Activated CD4-positive, alpha-beta T cell treated with anti-CD3 and anti-CD28 coated beads, Interleukin-10, Interleukin-2, amounts not matched to agents 100 ng/mL and 50 ng/mL, durations not matched to agents 16 hours and 8 hours (primary cell): ENCODE measurements at places on chromosomes 16 and 17.
A peak's percentile ranks its signal among the peaks of the same experiment; 100 is the strongest.

GRCh38 chr17:4744999-4745969 is 5.6 kb upstream of the CXCL16 start:
- no peak for DNase-seq

GRCh38 chr16:85005285-85006069 is 5.9 kb downstream of the ZDHHC7 start:
- no peak for DNase-seq

GRCh38 chr17:11388054-11388453 is 147.0 kb downstream of the SHISA6 start:
- no peak for DNase-seq

DNA sequence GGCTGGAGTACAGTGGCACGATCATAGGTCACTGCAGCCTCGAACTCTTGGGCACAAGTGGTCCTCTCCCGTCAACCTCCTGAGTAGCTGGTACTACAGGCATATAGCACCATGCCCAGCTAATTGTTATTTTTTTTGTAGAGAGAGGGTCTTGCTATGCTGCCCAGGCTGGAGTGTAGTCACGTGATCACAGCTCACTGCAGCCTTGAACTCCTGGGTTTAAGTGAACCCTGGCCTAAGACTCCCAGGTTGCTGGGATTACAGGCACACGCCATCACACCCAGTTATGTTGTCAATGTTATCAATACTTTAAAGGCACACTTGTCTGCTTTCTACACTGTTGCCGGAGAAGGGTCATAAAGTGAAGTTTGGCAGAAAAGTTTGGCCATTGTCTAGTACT is 22.0 kb upstream of the LASP1NB start:
- DNase-seq, result no peak

- no peak for DNase-seq
Measured at GRCh38 chr16:88686062-88686438, 257 bp downstream of the SNAI3 start.

DNA sequence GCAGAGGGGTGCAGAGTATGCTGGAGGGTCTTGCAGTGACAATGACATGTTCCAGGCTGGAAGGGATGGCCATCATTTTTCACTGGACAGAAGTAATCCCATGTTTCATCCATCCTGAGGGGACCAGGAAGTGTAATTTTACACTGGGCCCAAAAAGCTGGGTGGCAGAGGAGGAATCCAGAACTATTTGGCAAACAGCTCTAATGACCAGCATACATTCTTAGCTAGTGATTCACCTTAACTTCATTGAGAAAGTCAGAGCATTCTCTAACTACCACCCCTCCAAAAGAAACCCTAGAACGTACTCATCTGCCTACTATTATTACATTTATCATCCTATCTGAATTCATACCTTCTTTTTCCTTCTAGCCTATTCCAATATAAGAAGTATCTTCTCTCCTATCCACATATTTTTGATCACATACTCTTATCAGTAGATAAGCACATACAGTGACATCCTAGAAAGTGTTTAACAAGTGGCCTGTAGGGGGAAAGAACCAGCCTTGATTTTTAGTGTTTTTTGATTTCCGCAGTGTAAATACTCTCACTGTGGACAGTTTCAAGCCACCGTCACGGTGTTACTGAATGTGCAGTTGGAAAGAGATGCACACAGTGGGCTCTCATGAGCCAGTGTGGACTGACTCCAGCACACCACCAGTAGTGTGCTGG is 118.1 kb downstream of the FTO start:
- DNase-seq, result no peak

DNA sequence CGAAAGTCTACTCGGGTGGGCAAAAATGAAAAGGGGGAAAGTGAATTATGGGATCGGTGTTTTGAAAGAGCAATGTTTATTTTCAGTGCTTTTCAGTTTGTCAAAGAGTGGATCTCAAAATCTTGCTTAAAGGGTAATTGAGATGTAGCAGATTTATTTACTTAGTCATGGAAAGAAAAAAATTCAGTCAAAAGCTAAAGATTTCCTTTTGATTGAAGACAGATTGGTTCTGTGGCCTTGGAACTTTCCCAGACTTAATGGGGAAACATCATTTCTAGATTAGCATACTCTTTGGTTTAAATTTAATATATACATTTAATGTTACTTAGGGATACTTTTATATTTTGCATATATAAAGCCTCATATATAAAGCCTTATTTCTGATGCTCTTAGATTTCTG is 20.6 kb downstream of the PRKAR1A start:
- no peak for DNase-seq

GRCh38 chr17:81398832-81399411 is 3.7 kb downstream of the BAHCC1 start:
- no peak for DNase-seq

GRCh38 chr17:38428112-38428642 is at the start of gene ARHGAP23:
TSS of gene ARHGAP23 (plus strand) at chr17:38428464. CDS start at chr17:38428486, 22 bp downstream.
- peak; percentile 29 for DNase-seq

DNA sequence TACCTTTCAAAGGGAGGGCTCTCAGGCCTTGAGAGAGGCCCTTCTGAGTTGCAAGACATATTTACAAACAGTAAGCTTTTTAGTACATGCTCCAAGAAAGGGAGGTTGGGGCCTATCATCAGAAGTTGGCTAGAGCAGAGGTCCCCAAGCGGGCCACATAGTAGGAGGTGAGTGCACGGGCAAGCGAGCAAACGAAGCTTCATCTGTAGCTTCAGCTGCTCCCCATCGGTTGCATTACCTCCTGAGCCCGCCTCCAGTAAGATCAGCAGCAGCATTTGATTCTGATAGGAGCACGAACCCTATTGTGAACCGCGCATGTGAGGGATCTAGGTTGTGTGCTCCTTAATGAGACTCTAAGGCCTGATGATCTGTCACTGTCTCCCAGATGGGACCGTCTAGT is 26.2 kb downstream of the PRDM7 start:
- no peak for DNase-seq

- no peak for DNase-seq
Measured at GRCh38 chr17:16928406-16929034, 43.4 kb downstream of the TNFRSF13B start.

DNA sequence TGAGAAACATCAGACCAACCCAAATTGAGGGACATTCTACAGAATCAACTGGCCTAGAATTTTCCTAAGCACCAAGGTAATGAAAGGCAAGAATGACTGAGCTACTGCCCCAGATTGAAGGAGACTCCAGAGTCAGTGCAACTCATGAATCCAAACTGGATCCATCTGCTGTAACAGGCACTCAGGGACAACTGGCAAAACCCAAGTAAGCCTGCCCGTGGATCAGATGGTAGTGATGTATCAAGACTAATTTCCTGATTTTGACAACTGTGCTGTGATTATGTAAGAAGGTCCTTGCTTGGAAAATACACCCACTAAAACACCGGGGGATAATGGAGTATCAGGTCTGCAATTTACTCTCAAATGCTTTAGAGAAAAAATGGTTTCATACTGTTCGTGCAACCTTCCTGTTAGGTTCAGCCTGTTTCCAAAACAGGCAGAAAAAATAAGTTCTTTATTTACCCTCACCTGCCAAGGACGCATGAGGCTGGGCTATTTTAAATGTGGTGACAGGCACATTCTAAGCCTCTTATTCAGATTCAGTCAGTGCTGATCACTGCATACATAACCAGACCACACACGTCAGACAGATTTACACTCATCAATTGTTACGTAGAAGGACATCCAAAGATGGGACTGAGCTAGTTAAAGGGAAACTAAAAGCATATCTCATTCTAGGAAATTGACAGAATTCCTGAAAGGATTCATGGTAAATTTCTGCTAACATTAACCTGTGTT is 7.0 kb downstream of the MBTPS1 start:
- DNase-seq, result no peak

DNA sequence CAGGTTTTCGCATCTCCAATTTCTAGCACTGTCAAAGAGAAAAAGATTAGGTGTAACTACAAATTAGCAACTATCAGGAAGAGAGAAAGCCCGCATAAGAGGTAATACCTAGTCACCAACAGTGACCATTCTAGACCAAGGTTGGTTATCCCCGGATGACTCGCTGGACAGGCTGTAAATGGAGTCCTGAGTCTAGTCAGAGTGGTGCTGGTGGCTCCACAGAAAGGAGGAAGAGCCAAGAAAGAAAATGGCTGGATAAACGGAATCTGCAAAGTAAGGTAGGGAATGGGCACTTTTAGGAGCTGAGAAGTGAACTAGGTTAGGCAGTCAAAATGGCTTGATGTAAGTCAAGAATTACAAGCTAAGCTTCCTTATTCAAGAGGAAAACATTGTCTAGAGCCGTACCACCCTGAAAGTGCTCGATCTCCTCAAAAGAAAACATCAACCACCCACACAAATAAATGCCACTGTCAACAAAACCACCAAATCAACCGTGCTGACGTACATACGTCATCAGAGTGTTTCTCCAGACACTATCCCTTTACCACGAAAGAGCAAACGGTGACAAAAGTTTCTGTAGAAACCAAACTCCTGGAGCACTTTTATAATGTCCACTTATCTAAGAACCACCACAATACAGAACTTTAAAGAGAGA is 2.2 kb downstream of the GSPT1 start:
- DNase-seq, result peak; percentile 45

GRCh38 chr17:82489117-82489516 is 30.4 kb upstream of the FOXK2 start:
- no peak for DNase-seq

DNA sequence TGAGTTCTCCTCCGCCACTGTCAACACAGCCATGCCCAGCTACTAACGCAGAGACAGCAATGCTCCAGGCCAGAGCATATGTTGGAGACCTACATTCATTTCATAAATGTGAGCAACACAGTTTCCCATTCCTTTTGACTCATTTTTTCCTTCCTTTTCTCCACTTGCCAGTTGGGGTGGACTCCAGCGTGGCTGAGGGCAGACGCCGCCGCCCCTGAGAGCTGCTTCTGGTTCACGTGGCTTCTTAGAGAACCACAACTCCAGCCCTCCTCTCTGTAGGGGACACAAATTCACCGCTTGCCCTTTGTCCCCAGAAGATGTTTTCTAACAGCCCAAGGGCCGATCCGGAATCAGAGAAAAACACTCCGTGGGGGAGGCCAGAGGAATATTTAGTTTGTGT is 45.8 kb upstream of the ZCCHC14 start:
- DNase-seq, result no peak

GRCh38 chr17:9123594-9124553 is 102.6 kb downstream of the NTN1 start:
- DNase-seq, result peak; percentile 34

DNA sequence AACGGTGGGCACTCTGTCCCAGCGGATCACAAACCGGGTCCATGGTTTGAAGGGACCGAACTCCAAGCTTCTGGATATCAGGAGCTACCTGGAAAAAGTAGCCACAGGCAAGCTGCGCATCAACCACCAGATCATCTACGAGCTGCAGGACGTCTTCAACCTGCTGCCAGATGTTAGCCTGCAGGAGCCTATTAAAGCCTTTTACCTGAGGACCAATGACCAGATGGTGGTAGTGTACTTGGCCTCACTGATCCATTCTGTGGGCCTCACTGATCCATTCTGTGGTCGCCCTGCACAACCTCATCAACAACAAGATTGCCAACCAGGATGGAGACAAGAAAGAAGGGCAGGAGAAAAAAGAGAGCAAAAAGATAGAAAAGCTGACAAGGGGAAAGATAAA is 6.3 kb upstream of the CEP112 start:
- DNase-seq, result no peak

DNA sequence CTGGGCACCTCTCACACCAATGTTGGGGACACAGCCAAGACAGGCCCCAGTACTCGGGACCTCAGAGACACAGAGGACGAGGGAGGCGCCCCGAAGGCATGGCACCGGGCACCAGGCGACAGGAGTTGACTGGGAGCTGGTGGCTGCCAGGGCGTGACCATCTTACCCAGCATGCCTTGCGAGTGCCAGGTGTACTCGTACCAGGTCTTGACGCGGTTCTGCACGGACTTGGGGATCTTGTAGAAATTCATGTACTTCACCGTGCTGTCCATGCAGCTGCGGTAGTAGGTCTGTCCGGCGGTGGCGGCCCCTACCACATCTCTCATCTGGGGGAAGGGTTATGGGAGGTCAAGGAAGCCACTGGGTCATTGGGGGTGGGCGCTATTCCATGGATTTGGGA is 67.3 kb downstream of the CNGB1 start:
- DNase-seq, result no peak

GRCh38 chr16:68033101-68033500 is 10.0 kb downstream of the DUS2 start:
- no peak for DNase-seq

- DNase-seq, result no peak
Measured at GRCh38 chr17:80030730-80031410, 4.8 kb downstream of the TBC1D16 start.

- DNase-seq, result no peak
Measured at GRCh38 chr16:81553080-81553813, 108.6 kb downstream of the CMIP start.

GRCh38 chr17:17568772-17569195 is 22.7 kb downstream of the PEMT start:
- peak; percentile 67 for DNase-seq

DNA sequence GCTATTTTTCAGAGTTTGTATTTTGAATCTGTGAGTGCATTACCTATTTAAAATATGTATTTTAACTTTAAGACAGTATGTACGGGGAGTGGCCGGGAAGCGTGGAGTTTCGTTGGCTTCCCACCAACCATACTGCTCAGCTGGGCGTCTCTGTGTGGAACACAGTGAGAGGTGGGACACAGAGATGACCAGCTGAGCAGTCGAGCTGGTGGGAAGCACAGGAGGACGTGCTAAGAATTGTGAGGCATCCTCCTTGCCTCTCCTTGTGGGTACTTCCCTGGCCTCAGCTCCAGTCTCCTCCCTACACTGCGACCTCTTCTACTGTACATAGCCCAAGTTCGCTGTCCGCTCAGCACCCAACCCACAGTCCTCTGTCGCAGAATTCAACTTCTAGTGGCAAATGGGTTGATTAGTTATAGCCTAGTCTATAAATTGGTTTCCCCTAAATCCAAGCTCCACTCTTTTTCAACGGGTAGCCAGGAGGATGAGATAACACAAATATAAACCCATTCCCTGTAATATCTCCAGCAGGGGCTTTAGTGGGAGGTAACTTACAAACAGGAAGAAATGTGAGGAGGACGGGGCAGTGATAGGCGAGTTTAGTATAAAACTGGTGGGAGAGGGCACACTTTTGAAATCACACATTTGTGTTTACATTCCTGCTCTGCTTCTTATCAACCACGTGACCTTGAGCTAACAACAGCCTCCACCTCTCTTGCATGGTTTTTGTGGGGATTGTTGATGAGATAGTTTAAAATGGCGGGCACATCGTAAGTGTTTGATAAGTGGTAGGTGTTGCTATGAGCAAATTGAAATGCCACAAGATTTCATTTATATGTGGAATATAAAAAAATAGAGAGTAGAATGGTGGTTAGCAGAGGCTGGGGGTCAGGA is 211.9 kb upstream of the HS3ST3A1 start:
- DNase-seq, result no peak

- no peak for DNase-seq
Measured at GRCh38 chr17:39487946-39488345, 26.7 kb downstream of the CDK12 start.

- DNase-seq, result no peak
Measured at GRCh38 chr17:13374203-13375143, 227.3 kb downstream of the HS3ST3A1 start.

GRCh38 chr17:73435412-73435811 is 123.6 kb upstream of the CDC42EP4 start:
- no peak for DNase-seq

- no peak for DNase-seq
Measured at GRCh38 chr16:47626246-47626645, 165.1 kb downstream of the PHKB start.
